ENCODE measurements at places on chromosomes 12 and 14. TPM values are rescaled to one million over a fixed set of nuclear protein-coding genes. Genes with fewer than 3 reads are reported as not detected.

DNA sequence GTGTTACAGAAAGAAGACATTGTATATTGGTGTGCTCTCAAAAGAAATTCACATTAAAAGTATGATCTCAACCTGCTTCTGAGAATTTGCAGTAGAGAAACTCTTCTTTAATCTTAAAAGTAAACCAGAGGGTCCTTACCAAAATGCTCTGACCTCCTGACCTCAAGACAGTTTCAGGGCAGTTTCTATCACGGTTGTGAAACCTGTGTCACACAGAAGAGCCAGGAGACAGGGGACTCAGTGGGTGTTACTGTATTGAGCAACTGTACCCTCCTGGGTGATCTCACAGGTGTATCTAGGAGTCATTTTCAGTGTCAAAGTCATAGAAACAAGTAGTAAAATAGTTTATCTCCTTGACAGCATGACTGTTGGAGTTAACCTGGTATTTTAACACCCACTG is 178.0 kb downstream of the GRIP1 start:
- no peak for DNase-seq

DNA sequence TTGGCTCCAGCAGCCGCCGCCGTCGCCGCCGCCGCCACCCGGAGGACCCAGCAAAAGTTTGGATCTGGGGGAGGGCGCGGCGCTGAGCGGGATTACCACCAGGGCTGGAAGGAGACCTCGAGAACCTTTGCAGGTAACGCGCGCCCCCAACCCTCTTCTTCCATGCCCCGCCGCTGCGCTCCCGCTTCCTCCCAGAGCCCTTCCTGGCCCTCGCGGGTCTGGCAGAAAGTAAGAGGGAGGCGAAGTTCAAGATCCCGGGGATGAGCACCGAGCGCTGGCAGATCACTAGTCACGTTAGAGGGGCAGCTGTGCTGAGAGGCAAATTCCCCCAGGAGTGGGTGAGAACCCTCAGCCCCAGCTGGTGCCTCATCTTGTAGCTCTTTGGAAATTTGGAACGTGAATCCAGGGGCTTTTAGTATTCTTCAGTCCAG is 3.9 kb downstream of the FLRT2 start:
- DNase-seq = peak; percentile 56

GRCh38 chr14:66369157-66369697 is 116.9 kb upstream of the CCDC196 start:
- no peak for DNase-seq

FAM222A gene
- 5.5 TPM for total RNA-seq

GRCh38 chr14:36520601-36521525 is 831 bp upstream of the NKX2-1 start:
- DNase-seq = no peak

DNA sequence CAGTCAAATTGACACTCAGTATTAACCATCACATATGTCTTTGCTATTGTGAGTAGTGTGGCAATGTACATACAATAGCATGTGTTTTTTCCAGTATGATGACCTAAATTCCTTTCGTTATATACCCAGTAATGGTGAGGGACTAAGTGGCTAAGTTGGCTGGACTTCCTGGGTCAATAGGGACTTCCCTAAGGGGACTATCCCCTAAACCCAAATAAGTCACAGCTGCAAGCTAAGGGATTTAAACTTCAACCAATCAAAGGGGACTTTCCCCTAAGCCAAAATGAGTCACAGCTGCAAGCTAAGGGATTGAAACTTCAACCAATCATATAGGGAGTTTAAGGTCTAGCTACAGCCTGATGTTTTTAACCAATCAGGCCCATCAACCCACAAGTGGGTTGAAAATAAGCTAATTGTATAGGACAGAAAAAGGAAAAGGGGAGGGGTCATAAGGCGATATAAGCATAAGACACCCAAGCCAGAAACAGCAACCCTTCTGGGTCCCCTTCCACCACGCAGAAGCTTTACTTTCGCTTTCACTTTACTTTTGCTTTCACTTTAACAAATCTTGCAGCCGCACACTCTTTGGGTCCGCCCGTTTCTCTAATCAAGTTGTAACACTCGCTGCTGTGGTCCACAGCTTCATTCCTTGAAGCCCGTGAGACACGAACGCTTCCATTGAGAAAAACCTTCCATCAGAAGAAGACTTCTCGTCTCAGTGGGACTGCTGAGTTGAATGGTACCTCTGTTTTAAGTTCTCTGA is 404.4 kb downstream of the FLRT2 start:
- no peak for DNase-seq

IAPP gene
- not detected for total RNA-seq

GRCh38 chr14:33728010-33728498 is 222.8 kb downstream of the EGLN3 start:
- DNase-seq = no peak

EFS gene
- total RNA-seq = 55.9 TPM

C14orf93 gene
- 9.9 TPM for total RNA-seq

CPNE6 gene
- total RNA-seq = not detected

DNA sequence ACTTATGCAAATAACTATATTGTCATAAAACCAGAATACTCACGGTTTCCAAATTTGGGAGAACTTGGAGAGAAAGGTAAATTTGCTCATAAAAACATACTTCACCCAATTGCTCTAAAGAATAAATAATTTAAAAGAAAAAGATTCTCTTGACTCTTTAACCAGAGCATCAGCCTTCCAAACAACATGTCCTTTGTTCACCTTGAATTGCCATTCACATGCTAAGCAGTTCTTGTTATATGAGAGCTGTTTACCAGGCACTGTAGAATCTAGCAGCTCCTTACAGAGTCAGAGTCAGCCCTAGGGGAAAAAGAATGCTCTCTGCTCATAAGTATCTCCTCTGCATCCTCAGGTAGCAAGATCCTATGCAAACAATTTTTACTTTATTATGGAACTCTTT is 10.2 kb downstream of the SLCO1A2 start:
- DNase-seq = no peak

Measured in A673 (cell line).